K562 (cell line): ENCODE measurements at places on chromosomes 2 and 18.

DNA sequence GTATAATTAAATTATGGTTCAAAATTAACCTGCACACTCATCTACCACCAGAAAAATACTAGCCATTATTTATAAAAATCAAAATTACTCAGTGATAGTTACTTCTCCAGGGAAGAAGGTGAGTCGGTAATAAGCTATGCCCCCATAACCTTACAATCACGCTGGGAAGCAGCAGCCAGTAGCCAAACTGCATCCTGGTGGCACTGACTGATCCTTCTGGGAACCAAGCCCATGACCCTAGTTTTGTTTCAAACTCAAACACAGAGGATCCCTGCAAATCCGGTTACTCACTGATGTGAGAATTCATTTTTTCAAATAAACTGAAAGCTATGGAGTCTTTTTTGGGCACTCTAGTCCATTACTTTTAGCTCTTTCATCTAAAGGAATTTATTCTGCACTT, 88.2 kb upstream of the VWC2L start:
- no peak for DNase-seq
- no peak overlapping the region for H3K4me3 ChIP-seq
- H3K27me3 ChIP-seq = no peaks in the 10 kb centered on the region
- no peak overlapping the region for H3K27ac ChIP-seq

DNA sequence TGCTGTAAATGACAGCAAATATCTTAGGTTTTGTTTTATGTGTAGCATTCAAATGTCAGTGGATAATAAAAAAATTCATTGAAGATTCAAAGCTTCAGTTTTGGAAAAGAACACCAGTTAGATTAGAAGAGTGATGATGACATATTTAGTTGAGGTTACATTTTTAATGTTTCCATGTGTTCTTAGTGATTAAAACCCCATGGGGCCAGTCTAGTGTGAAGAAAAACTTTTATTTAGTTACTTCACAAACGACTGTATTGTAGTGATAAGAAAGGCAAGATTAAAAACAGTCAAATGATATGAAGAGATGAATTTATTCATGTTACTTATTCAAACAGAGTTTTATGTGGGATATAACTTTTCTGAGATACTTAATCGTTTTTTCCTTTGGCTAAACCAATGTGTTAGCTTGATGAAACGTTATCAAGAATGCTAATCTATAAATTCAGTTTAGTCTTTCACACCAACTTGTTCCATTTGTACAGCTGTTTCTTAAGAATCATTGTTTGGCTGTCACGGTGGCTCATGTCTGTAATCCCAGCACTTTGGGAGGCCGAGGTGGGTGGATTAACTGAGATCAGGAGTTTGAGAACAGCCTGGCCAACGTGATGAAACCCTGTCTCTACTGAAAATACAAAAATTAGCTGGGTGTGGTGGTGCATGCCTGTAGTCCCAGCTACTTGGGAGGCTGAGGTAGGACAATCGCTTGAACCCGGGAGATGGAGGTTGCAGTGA, 11.6 kb downstream of the BMPR2 start:
- no peaks in the 10 kb centered on the region for H3K27me3 ChIP-seq
- H3K27ac ChIP-seq = no peak overlapping the region
- H3K4me1 ChIP-seq = no peaks in the 10 kb centered on the region
- no peak overlapping the region for H3K4me3 ChIP-seq
- no peak for DNase-seq

DNA sequence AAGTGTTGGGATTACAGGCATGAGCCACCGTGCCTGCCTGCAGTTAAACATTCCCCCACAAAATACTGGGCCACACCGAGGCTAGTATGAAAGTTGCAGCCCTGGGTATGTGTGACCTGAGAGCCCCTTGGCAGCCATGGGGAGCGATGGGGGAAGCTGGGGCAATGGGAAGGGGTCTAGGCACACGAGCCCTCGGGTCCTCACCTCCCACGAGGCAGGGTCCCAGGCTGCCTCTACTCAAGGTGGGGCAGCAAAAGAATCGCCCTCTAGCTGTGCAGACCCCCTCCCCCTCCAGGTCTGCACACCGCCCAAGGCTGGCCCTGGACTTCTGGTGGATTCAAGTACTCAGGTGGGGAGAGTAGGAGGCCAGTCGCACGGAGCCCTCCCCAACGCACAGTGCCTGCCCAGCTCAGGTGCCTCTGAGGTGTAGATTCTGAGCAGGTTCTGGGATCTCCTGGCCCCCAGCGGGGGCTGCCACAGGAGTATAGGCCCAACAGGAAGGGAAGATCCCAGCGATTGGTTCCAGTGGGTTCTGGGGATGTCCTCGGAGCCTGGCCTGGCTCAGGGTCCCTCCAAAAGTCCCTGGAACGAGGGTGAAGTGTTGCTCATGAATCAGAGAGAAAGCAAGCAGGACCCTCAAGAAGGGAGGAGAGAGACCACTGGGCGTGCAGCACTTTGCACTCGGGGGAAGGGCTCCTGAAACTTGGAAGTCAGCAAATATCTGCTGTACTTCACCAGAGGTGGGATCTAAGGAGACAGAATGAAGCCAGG, 2.6 kb downstream of the GPR35 start:
- no peaks in the 10 kb centered on the region for H3K27me3 ChIP-seq
- H3K27ac ChIP-seq = no peak overlapping the region
- peaks cover 34% of the 10 kb centered on the region for H3K4me1 ChIP-seq
- no peak for DNase-seq
- no peak overlapping the region for H3K4me3 ChIP-seq
- H3K36me3 ChIP-seq = no peaks in the 10 kb centered on the region

DNA sequence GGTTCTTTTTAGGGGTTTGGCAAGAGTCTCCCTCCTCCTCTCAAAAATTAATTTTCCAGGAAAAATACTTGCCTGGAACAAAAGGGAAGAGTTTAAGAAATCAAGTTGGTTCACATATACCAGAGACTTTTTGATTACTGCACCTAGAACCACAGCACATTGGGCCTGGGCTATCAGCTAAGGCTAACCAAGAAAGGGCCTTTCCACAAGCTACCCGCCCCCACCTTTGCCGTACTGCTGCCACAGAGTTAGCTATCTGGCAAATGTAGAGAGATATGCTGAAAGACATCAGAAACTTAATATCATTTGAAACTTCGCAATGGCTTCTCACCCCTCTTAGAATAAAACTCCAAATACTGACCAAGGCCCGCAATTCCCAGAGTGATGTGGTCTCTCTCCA, 76.9 kb downstream of the AAK1 start:
- H3K4me3 ChIP-seq = no peak overlapping the region
- no peaks in the 10 kb centered on the region for H3K36me3 ChIP-seq
- DNase-seq = no peak
- H3K27ac ChIP-seq = no peak overlapping the region
- no peaks in the 10 kb centered on the region for H3K27me3 ChIP-seq

- no peak overlapping the region for H3K27ac ChIP-seq
- peaks cover 21% of the 10 kb centered on the region; the same call in 2 of the 3 replicates for H3K36me3 ChIP-seq
- H3K4me1 ChIP-seq = peaks cover 27% of the 10 kb centered on the region
- H3K4me3 ChIP-seq = no peak overlapping the region
- no peaks in the 10 kb centered on the region for H3K27me3 ChIP-seq
Measured at GRCh38 chr2:156329927-156330726, 2.4 kb downstream of the NR4A2 start.

DNA sequence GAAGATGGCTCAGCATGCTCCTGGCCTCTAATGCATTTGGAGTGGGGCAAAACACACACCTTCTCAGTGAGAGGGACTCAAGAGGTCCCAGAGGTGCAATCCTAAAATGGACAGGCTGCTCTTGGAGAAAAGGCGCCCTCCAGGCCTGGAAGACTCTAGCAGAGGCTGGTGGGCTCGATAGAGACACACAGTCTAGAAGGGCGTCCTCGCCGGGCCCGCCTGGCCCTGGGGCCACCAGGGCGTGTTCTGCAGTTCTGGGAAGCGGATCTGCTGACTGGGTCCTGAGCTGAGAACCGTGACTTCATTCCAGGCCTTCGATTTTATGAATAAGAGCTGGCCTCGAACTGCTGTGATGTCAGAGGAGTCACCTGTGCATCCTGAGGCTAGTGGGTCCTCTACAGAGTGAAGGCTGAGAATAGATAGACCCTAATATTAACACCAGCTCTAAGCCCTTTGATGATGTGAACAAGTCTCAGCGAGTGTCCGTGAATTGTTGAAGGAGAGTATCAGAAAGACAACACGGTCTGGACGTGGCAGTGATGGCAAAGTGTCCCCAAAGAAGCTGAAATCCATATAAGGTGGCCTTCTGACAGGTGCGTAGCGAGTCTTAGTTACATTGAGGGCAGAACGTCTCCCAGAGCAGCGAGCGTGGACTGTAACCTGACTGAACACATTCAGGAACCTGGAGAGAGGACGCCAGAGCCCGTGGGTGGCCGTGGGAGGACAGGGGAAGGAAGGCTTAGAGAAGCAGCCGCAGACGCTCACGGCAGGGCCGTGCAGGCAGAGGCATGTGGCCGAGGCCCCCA, 136.9 kb downstream of the PTGR3 start:
- H3K4me1 ChIP-seq = no peaks in the 10 kb centered on the region
- H3K4me3 ChIP-seq = no peak overlapping the region
- H3K36me3 ChIP-seq = no peaks in the 10 kb centered on the region
- no peak for DNase-seq

- H3K4me3 ChIP-seq = no peak overlapping the region
- DNase-seq = no peak
- H3K36me3 ChIP-seq = no peaks in the 10 kb centered on the region
- no peaks in the 10 kb centered on the region for H3K4me1 ChIP-seq
- no peak overlapping the region for H3K27ac ChIP-seq
Measured at GRCh38 chr2:180411661-180412060, 404.6 kb upstream of the CWC22 start.

GRCh38 chr2:65096948-65097347, 33.0 kb downstream of the RAB1A start:
- H3K27me3 ChIP-seq = no peaks in the 10 kb centered on the region
- no peak overlapping the region for H3K4me3 ChIP-seq
- H3K27ac ChIP-seq = no peak overlapping the region
- no peak for DNase-seq

- no peaks in the 10 kb centered on the region for H3K27me3 ChIP-seq
- H3K4me1 ChIP-seq = peaks cover 31% of the 10 kb centered on the region
- DNase-seq = no peak
- H3K27ac ChIP-seq = no peak overlapping the region
Measured at GRCh38 chr18:1048032-1048431, 143.4 kb downstream of the ADCYAP1 start.

GRCh38 chr18:56929886-56930285, 217.0 kb upstream of the BOD1L2 start:
- DNase-seq = no peak
- no peak overlapping the region for H3K4me3 ChIP-seq
- H3K4me1 ChIP-seq = no peaks in the 10 kb centered on the region
- H3K27ac ChIP-seq = no peak overlapping the region
- H3K36me3 ChIP-seq = no peaks in the 10 kb centered on the region

DNA sequence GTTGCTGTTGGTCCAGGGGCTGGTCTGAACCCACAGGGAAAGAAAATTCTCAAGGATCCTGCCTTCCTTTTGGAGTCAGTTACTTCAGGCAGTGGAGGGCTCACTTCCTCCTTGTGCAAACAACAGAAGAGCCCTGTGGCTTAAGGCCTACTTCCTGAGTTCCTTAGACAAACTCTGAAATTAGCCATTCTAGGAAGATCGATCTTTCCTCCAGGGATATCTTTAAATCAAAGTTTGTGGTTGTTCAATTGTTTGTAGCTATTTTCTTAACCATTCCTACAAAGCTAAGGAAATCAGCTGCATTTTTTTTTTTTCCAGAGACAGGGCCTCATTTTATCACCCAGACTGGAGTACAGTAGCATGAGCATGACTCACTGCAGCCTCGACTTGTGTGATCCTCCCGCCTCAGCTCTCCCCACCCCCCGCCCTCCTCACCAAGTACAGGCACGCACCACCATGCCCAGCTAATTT, 156.0 kb downstream of the TANC1 start:
- peaks cover 19% of the 10 kb centered on the region for H3K4me1 ChIP-seq
- H3K36me3 ChIP-seq = no peaks in the 10 kb centered on the region
- no peaks in the 10 kb centered on the region for H3K27me3 ChIP-seq

DNA sequence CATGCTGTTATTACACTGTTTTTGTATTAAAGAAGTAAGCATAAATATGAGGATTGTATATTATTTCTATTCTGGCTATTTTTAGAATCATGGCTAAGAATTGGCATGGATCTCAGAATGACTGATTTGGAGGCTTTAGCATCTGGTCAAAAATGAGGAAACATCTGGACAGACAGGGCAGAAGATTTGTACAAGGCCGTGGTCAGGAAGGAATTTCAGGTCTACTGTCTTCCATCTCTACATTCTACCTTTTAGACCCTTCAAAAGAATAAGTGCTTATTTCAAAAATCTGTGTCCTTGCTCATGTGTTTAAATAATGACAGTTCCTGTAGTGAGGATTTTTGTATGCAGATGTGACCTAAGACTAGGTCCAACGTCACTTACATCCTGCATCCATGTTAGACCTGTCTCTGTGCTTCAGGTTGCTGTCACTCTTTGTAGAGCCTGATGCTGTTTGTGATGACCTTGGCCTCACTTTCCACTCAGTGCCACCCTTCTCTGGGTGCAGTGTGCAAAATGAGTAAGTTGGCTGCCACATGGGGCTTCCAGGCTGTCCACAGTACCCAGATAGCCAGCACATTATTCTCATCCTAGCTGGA, 54.7 kb upstream of the B3GNT2 start:
- H3K4me1 ChIP-seq = no peaks in the 10 kb centered on the region
- H3K36me3 ChIP-seq = no peaks in the 10 kb centered on the region
- no peak overlapping the region for H3K27ac ChIP-seq
- no peak for DNase-seq
- H3K4me3 ChIP-seq = no peak overlapping the region
- H3K27me3 ChIP-seq = no peaks in the 10 kb centered on the region

GRCh38 chr2:23445450-23445868, 60.5 kb downstream of the KLHL29 start:
- H3K36me3 ChIP-seq = no peaks in the 10 kb centered on the region
- H3K27ac ChIP-seq = no peak overlapping the region
- no peaks in the 10 kb centered on the region for H3K27me3 ChIP-seq
- no peak for DNase-seq
- peaks cover 6% of the 10 kb centered on the region; the same call in 1 of the 3 replicates for H3K4me1 ChIP-seq
- no peak overlapping the region for H3K4me3 ChIP-seq

GRCh38 chr18:77160515-77160914, 27.9 kb upstream of the MBP start:
- no peak for DNase-seq
- H3K27ac ChIP-seq = no peak overlapping the region
- peaks cover 9% of the 10 kb centered on the region for H3K27me3 ChIP-seq
- no peaks in the 10 kb centered on the region for H3K36me3 ChIP-seq

- H3K4me1 ChIP-seq = no peaks in the 10 kb centered on the region
- no peaks in the 10 kb centered on the region for H3K36me3 ChIP-seq
- H3K27ac ChIP-seq = no peak overlapping the region
- no peak for DNase-seq
- no peak overlapping the region for H3K4me3 ChIP-seq
- H3K27me3 ChIP-seq = no peaks in the 10 kb centered on the region
Measured at GRCh38 chr18:75400366-75400765, 27.1 kb downstream of the SMIM21 start.

- no peaks in the 10 kb centered on the region for H3K36me3 ChIP-seq
- H3K4me3 ChIP-seq = no peak overlapping the region
- no peak for DNase-seq
- no peaks in the 10 kb centered on the region for H3K27me3 ChIP-seq
- H3K27ac ChIP-seq = no peak overlapping the region
Measured at GRCh38 chr2:123961576-123961975, 63.5 kb upstream of the CNTNAP5 start.

GRCh38 chr2:70086278-70086837, 919 bp upstream of the PCBP1 start:
- DNase-seq = peak; percentile 72
- H3K36me3 ChIP-seq = peaks cover 56% of the 10 kb centered on the region
- H3K4me3 ChIP-seq = peak overlapping the region; percentile 90
- H3K27me3 ChIP-seq = no peaks in the 10 kb centered on the region

GRCh38 chr18:76459687-76460350, 35.2 kb downstream of the ZNF516 start:
- H3K36me3 ChIP-seq = no peaks in the 10 kb centered on the region
- no peaks in the 10 kb centered on the region; the same call in 1 of the 2 replicates for H3K4me1 ChIP-seq
- peaks cover 50% of the 10 kb centered on the region for H3K27me3 ChIP-seq
- H3K4me3 ChIP-seq = no peak overlapping the region
